ENCODE measurements at places on chromosomes 16 and 17.

- no peak for DNase-seq
Measured at GRCh38 chr17:46726206-46726605, 92.3 kb downstream of the WNT3 start.

GRCh38 chr16:85157813-85158742 is 45.8 kb upstream of the CIBAR2 start:
- no peak for DNase-seq

DNA sequence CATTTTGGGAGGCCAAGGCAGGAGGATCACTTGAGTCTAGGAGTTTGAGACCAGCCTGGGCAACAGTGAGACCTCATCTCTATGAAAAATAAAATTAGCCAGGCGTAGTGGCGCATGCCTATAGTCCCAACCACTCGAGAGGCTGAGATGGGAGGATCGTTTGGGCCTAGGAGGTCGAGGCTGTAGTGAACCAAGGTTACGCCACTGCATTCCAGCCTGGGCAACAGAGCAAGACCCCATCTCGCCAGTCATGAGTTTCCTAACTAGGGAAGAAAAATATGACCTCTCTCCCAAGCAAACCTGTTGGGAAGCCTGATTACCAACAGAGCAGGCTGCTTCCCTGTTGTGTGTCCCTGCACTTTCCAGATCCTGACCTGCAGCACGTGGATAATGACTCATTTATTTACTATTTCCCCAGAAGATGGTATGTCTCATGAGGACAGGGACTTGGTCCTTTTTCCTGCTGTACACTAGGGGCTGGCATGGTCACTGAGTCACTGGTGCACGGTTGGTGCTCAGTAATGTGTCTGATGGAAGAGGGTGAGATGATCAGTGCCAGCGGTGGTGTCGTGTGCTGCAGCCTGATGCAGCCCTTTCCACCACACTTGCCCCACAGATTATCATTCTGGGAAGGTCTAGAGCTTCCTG is 30.8 kb downstream of the NMT1 start:
- no peak for DNase-seq

DNA sequence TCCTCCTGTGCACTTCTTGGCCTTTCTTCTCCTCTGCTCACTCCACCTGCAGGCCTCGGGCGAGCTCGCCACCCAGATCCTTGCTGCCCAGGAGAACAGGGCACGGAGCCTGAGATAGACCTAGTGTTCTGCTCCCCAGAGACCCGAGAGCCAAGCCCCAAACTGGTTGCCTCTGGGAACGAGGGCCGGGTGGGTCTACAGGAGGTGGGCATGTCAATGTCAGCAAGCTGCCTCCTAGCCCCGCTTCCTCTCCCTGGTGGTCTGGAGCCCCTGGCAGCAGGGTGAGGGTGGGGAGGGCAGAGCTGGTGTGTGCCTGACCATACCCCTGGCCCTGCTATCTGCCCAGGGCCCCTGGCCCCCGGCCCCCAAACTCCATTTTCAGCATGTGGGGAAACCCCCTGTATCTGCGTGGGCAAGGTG is 841 bp upstream of the NDRG4 start:
- no peak for DNase-seq

GRCh38 chr16:82092711-82093110 is 57.7 kb downstream of the HSD17B2 start:
- DNase-seq: no peak

All from HTR-8/SVneo (cell line).